ENCODE measurements at places on chromosomes 1 and 21.

GRCh38 chr1:162065016-162065415, 4.5 kb upstream of the NOS1AP start:
- DNase-seq: no peak

DNA sequence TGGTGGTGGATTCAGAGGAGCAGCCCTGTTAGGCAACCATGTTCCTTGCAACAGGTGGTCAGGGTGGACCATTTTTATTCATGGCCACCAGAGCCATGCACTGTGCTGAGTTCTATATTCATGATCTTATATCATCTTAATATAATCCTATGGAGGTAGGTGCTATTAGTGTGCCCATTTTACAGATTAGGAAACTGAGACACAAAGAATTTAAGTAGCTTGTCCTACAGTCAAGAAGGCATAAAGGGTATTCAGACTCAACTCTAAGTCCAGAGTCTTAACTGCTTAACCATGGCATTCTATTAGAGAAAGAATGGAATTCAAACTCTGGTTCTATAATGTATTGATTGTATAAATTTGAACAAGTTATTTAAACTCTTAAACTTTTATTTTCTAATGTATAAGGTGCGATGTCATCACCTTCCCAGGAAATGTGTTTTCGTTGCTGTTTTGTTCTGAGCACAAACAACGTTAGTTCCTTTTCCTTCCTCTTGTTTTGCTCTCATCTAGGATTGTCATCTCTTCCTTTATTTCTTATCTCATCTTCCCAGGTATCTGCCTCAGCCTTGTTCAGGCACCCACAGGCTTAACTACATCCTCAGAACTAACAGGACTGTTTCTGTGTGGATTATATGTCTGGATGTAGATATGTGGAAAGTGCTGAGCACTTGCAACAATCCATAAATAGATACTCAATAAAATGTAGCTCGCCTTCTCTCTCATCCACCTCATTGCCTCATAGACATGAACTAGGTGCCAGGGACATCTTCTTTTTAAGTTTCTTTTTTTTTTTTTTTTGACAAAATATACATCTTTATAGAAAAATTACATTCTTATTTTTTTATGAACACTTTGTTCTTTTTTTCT, 207.1 kb downstream of the NFIA start:
- DNase-seq: no peak

GRCh38 chr1:85544689-85545215, 35.8 kb upstream of the CCN1 start:
- DNase-seq: no peak

- no peak for DNase-seq
These were observed 294.4 kb downstream of the SDCCAG8 start for GRCh38 chr1:243550276-243550675.
